Calu3 (cell line): ENCODE measurements at places on chromosomes 4 and X. TPM values are rescaled to one million over a fixed set of nuclear protein-coding genes. Genes with fewer than 3 reads are reported as not detected.

The TCEANC gene
- total RNA-seq: 1.7 and 2.1 TPM in 2 replicates

The LRCH2 gene
- total RNA-seq: not detected in 2 replicates

The IL2 gene
- total RNA-seq: not detected in 2 replicates

The ARHGEF38 gene
- total RNA-seq: 16.6 and 22.8 TPM in 2 replicates

The TLR8 gene
- total RNA-seq: not detected in 2 replicates

The DGAT2L6 gene
- total RNA-seq: not detected in 2 replicates

The XIAP gene
- 62.8 and 75.0 TPM in 2 replicates for total RNA-seq

The ING2 gene
- total RNA-seq: 12.1 and 16.1 TPM in 2 replicates

The TMEM33 gene
- 67.3 and 68.3 TPM in 2 replicates for total RNA-seq

The GPR143 gene
- 8.3 and 8.8 TPM in 2 replicates for total RNA-seq

The MAD2L1 gene
- 42.9 and 48.1 TPM in 2 replicates for total RNA-seq

- H3K4me3 ChIP-seq: no peak overlapping the region
- peaks cover under 1% of the 10 kb centered on the region for H3K36me3 ChIP-seq
- H3K27me3 ChIP-seq: no peaks in the 10 kb centered on the region
These were observed 44.2 kb upstream of the RASSF6 start for GRCh38 chr4:73664470-73664869.

DNA sequence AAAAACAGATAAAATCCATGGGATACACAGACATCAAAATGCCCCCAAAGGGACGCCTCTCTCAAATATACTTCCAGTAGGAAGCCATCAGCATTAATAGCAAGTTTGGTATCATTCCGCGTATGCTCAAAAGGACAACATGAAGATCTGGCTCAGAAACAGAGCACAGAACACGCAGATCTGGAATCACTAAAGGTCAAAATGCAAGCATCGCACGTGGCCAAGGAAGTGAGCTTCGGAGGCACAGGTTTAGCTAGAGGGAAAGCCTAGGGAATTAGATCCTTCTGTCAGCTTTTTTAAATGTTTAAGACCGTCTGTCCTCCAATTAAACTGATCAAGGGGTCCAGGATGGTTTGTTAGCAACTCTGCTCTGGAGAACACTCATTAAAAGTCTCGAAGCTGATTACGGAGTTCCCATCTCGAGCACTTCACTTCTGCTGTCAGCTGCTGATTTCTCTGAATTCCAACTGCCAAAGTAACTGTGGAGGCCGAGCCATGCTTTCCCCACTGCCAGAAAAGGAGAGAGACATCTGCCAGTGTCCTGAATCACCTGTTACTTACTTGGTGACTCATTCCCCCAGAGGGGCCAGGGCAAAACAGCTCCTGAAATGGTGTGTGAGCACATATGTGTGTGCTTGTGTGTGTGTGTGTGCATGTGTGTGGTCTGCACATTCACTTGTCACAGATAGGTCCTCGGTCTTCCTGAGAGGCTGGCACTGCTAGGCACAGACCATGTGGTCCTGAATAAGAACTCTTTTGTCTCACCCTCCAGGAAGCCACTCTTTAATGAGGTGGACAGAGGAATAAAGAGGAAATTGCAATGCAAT lies 177.7 kb upstream of the PPARGC1A start:
- no peaks in the 10 kb centered on the region for H3K27me3 ChIP-seq
- peaks cover 34% of the 10 kb centered on the region for H3K4me1 ChIP-seq
- DNase-seq: peak; percentile 47
- peak overlapping the region; percentile 96 for H3K27ac ChIP-seq
- no peak overlapping the region for H3K4me3 ChIP-seq
- H3K36me3 ChIP-seq: no peaks in the 10 kb centered on the region

DNA sequence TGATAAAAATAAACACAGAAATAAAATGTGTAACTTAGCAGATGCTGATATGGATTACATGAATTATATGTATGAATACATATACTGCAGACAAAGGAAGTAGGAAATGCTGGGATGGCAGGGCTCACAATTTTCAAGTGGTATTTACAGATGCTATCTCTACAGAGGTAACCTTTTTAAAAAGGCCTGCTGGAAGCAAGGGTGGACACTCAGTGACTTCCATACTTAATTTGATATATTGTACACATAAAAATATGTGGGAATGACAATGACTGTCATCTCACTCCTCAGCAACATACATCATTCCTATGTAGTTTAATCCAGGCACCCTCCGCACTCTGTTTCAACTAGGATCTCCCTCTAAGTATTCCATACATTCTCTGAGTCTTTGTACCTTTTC lies 452.9 kb downstream of the DTHD1 start:
- DNase-seq: no peak
- H3K27ac ChIP-seq: no peak overlapping the region
- no peak overlapping the region for H3K4me3 ChIP-seq
- no peaks in the 10 kb centered on the region for H3K27me3 ChIP-seq
- no peaks in the 10 kb centered on the region for H3K36me3 ChIP-seq

DNA sequence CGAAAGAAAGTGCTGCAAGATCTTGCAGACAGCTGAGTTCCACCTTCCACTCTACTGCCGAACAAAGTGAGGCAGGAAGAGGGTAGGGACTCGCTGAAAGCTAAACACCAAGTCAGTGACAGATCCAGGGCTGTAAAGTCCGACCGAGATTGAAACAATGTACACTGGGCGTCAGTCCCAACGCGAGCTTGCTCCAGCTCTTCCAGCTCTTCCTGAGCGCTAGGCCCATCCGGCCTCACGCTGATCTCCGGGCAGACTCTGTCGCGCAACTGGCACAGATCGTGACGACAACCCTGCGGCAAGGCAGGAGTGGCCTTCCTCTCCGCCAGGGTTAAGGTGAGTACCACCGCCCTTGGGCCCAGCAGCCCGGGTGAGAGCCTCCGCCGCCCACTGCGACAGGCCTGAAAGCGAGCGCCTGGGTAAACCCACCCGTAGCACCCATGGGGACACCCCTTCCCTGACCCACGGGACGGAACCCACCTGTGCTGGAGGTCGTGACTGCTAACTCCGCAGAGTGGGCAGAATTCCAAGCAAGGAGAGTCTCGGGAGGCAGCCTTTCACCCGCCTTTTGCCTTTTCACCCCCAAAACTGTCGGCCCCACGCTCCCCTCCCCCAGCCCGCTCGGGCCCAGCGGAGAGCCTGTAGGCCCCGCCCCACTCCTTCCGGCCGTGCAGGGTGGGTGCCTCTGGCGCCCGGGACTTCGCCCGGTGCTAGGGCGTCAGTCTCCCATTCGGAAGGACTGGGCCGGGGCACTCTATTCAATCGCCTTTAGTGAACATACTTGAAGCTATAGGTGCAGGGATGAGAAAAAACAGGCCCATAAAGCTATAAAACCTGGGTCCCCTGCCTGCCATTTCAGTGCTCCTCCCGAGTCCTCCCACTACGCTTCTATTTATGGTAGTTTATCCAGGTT lies at the start of gene TMLHE:
Gene TMLHE (minus strand): TSS at position 641 of the 913 bp plus-strand sequence. CDS start 67,676 bp downstream, outside the sequence.
- no peaks in the 10 kb centered on the region for H3K4me1 ChIP-seq
- H3K4me3 ChIP-seq: peak within 1 kb of the TSS; percentile 86
- H3K27ac ChIP-seq: peak within 1 kb of the TSS; percentile 87
- peaks cover 15% of the 10 kb centered on the region for H3K36me3 ChIP-seq

DNA sequence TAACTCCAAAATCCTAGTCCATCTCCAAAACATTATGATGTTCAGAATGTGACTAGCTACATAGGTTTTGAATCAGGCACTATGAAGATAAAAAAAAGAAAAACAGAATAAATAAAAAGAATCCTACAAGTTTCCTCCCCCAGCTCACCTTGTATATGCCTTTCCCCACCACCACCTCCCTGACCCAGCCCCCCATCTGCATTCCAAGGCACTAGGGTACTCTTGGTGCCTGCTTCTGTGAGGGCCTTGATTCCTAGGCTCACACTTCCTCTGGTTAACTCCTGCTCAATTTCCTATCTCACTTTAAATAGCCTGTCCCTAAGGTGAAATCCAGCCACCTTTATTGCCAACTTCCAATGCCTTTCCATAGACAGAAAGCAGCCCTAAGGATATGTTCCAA lies 178.7 kb upstream of the ATOH1 start:
- H3K4me1 ChIP-seq: no peaks in the 10 kb centered on the region
- H3K4me3 ChIP-seq: no peak overlapping the region
- no peaks in the 10 kb centered on the region for H3K36me3 ChIP-seq
- no peaks in the 10 kb centered on the region for H3K27me3 ChIP-seq

GRCh38 chr4:113636877-113637276 lies 124.7 kb downstream of the CAMK2D start:
- H3K4me3 ChIP-seq: peak overlapping the region; percentile 42
- no peaks in the 10 kb centered on the region for H3K27me3 ChIP-seq
- H3K27ac ChIP-seq: peak overlapping the region; percentile 45
- DNase-seq: peak; percentile 25
- H3K4me1 ChIP-seq: peaks cover 63% of the 10 kb centered on the region

DNA sequence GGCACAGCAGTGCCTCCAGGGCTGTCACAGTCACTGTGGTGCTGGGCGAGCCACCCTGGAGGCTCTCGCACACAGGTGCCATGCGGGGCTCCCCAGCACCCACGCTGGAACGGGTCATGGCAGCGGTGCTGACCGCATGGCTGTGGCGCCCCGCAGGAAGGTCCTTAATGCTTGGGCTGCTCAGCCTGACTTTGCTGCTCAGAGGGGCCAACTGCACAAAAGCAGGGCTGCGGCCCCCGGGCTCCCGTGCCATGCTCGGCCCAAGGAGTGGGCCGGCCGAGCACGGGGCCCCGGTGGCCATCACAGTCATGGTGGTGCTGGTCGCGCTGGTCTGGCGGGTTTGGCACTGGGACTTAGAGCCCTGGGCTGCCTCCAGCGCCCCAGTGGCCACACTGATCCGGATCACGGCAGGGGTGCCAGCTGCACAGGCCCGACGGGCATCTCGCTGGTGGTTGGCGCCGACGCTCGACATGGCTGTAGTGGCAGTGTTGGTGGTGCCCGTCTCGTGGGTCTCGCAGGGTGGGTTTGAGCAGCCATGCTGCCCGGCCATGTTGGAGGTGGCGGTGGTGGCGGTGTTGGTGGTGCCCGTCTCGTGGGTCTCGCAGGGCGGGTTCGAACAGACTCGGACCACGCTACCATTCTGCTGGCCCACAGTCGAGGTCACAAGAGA lies 10.2 kb upstream of the RENBP start:
- no peak for DNase-seq
- H3K27me3 ChIP-seq: no peaks in the 10 kb centered on the region
- H3K27ac ChIP-seq: no peak overlapping the region
- no peak overlapping the region for H3K4me3 ChIP-seq
- H3K36me3 ChIP-seq: peaks cover 51% of the 10 kb centered on the region

- no peak for DNase-seq
- no peak overlapping the region for H3K27ac ChIP-seq
- no peak overlapping the region for H3K4me3 ChIP-seq
- H3K27me3 ChIP-seq: no peaks in the 10 kb centered on the region
- H3K4me1 ChIP-seq: peaks cover 16% of the 10 kb centered on the region
- peaks cover 44% of the 10 kb centered on the region for H3K36me3 ChIP-seq
These were observed 44.4 kb downstream of the SEL1L3 start for GRCh38 chr4:25818371-25818871.

GRCh38 chrX:71603618-71604017 lies 14.7 kb downstream of the CXCR3 start:
- H3K36me3 ChIP-seq: peaks cover 50% of the 10 kb centered on the region
- no peaks in the 10 kb centered on the region for H3K4me1 ChIP-seq
- DNase-seq: no peak
- no peak overlapping the region for H3K4me3 ChIP-seq

DNA sequence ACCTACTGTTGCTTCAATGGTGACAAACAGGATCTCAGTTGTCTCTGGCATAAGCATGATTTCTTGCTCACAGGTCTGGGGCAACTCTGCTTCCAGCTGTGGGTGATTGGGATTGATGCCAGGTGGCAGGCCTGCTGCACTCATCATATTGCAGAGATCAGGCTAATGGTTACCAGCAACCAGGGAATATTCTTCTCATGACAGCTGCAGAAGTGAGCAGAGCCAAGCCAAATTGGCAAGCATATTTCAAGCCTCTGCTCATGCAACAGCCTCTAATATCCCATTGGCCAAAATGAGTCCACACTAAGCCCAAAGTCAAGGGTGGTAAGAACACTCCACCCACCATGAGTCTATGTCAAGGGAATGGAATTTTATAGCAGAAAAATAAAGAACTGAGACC lies 26.7 kb upstream of the TBC1D19 start:
- DNase-seq: no peak
- H3K4me3 ChIP-seq: no peak overlapping the region
- H3K27me3 ChIP-seq: peaks cover 36% of the 10 kb centered on the region

DNA sequence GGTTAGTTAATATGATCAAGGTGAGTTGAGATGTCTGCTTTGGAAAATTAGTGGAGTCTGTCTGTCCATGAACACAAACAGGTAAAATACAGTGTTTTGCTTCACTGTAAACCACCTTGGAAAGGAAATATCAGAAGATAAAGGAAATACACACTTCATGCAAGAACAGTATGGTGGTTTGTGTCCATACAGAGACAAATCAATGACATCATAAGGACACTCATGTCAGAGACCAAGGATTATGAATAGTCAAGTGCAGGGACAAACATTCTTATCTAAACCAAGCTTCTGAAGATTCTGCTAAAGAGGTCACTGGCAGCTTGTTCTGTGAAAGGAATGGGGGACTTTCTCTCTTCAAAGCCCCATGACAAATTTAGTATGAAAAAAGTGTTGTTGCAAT lies 322.9 kb upstream of the F9 start:
- no peak overlapping the region for H3K4me3 ChIP-seq
- no peak for DNase-seq
- no peak overlapping the region for H3K27ac ChIP-seq
- H3K27me3 ChIP-seq: peaks cover 23% of the 10 kb centered on the region
- H3K36me3 ChIP-seq: peaks cover 8% of the 10 kb centered on the region
- peaks cover 6% of the 10 kb centered on the region for H3K4me1 ChIP-seq

- no peaks in the 10 kb centered on the region for H3K4me1 ChIP-seq
- H3K4me3 ChIP-seq: no peak overlapping the region
- H3K36me3 ChIP-seq: no peaks in the 10 kb centered on the region
- no peaks in the 10 kb centered on the region for H3K27me3 ChIP-seq
These were observed 243.6 kb downstream of the NPFFR2 start for GRCh38 chr4:72275381-72275780.

GRCh38 chrX:154980330-154981115 lies 42.0 kb downstream of the F8 start:
- peaks cover 5% of the 10 kb centered on the region for H3K36me3 ChIP-seq
- peak; percentile 78 for DNase-seq
- H3K4me3 ChIP-seq: peak overlapping the region; percentile 61
- H3K27me3 ChIP-seq: no peaks in the 10 kb centered on the region

- no peaks in the 10 kb centered on the region for H3K4me1 ChIP-seq
- DNase-seq: no peak
- no peaks in the 10 kb centered on the region for H3K27me3 ChIP-seq
- H3K4me3 ChIP-seq: no peak overlapping the region
- H3K36me3 ChIP-seq: no peaks in the 10 kb centered on the region
These were observed 16.0 kb downstream of the RAB40A start for GRCh38 chrX:103503163-103503852.

GRCh38 chr4:141640696-141641095 lies 4.3 kb downstream of the IL15 start:
- peaks cover 16% of the 10 kb centered on the region for H3K36me3 ChIP-seq
- H3K4me1 ChIP-seq: peaks cover 31% of the 10 kb centered on the region
- no peaks in the 10 kb centered on the region for H3K27me3 ChIP-seq
- no peak for DNase-seq
- no peak overlapping the region for H3K27ac ChIP-seq
- H3K4me3 ChIP-seq: no peak overlapping the region
